CD4-positive, alpha-beta T cell treated with Interleukin-10 for 1 hour (primary cell): ENCODE measurements at places on chromosomes 6 and 20.

DNA sequence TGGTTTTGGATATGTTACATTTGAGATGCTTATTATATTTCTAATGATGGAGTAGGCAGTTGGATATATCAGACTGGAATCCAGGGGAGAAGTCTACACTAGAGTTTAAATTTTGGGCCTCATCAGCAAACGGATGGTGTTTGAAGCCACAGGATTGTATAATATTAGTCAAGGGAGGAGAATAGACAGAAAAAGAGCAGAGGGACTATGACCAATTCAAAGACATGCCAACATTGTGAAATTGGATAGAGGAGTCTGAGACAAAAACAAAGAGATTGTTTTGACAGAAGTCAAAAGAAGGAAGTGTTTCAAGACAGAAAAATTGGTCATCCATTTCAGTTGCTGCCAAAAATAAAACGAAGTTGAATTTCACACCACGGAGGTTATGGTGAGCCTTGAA lies 66.5 kb downstream of the NOX3 start:
- DNase-seq: no peak

DNA sequence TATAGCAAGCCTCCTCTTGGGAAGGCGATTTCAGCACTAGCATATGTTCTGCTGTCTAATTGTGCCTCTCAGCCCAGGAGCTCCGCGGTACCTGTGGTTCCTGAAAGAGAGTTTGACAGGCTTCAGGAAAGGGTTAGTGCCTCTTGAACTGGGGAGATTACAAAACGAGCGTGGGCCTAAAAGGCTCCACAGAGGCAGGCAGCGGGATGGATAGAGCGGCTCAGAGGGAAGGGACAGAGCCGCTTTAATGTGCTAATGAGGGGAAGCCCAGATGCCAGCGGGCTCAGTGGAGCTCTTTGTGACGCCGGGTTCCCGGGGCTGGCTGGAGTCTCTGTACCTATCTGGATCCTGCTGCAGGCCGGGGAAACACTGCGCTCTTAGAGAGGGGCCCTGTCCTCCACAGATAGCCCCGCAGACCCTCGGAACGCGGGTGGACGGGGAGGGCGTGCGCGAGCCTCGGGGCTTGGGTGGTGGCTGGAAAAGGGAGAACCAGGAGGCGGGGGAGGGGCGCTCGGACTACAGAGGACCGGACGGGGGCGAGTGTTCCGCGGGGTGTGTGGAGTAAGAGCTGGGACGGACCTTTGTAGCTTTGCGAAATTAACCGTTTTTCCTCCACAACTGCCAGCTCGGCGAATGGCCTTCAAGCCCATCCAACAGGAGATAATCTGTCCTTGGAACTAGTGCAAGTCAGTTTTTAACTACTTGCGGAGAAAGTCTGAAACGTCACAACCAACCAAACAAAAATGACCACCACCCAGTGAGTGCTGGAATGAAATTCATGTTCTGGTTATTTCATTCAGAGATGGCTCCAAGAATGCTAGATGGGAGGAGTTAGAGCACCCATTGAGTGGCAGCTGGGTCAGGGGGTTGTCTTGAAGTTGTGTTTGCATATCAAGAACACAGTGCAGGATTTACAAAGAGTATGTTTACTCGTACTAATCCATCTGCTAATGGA lies 13.0 kb downstream of the SLC35F1 start:
- no peak for DNase-seq

GRCh38 chr6:97645757-97646156 lies 362.7 kb upstream of the MMS22L start:
- no peak for DNase-seq

GRCh38 chr6:10759884-10760329 lies 12.3 kb downstream of the TMEM14B start:
- DNase-seq: no peak

- DNase-seq: peak; percentile 79
Observed at GRCh38 chr20:25065625-25066338, 7.8 kb upstream of the ACSS1 start.

GRCh38 chr6:26331218-26332073 lies 33.6 kb upstream of the BTN3A2 start:
- DNase-seq: peak; percentile 73

GRCh38 chr20:37501940-37502339 lies 19.1 kb upstream of the NNAT start:
- no peak for DNase-seq

DNA sequence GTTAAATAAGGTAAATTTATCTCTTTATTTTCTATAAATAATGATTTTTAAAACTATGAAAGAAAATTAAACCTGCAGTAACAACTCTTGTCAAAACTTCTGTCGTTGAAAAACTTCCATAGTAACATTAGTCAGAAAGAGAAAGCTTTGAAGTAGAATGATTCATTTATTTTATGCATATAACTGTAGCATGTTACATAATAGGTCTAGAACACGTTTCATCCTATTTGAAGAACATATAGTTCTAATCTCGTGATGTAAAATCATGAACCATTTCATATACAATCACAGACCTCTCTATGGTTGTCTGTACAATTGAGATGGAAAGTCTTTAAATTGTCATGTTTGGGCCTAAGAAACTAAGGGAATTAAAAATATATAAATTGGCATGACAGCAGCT lies 61.3 kb upstream of the MYLIP start:
- no peak for DNase-seq
